IPS DF 19.7 (cell line): ENCODE measurements at places on chromosomes 5 and 9.

DNA sequence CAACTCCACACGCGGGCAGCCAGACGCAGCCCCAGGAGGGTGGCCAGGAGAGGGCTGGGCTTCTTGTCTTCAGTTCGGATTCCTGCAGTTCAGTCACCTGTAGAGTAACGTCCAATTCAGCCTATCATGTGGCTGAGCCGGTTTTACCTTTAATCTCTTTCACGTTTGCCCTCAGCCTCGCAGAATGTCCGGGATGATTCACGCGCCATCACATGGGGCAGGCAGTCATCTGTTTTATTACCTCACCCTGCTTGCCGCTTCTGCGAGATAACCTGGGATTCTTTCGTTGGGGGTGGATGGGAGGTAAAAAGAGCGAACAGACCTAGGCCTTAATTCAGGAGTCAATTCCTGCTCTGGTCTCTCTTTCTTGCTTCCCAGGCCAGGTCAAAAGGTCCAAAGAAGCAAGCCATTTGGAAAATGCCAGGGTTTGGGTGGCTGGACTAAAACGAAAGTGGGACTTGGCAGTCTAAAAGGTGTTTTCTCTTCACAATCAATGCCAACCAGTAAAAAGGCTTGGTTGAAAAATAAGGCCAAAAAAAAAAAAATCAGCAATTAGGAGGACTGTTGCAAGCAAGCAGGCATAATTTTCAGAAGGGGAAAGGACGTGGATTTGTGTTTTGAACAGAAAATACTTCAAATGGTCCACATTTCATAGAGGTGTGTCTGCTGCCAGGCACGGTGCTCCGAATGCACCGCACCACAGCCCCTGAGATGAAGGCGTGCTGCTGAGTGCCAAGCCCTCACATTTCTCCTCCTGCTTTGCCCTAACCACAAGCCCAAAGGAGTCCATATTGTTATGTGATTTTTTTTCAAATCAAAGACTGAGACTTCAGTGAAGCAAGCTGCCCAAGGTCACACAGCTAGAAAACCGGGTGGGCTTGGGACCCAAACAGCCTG, 2.8 kb upstream of the WWC1 start:
- DNase-seq, result no peak

DNA sequence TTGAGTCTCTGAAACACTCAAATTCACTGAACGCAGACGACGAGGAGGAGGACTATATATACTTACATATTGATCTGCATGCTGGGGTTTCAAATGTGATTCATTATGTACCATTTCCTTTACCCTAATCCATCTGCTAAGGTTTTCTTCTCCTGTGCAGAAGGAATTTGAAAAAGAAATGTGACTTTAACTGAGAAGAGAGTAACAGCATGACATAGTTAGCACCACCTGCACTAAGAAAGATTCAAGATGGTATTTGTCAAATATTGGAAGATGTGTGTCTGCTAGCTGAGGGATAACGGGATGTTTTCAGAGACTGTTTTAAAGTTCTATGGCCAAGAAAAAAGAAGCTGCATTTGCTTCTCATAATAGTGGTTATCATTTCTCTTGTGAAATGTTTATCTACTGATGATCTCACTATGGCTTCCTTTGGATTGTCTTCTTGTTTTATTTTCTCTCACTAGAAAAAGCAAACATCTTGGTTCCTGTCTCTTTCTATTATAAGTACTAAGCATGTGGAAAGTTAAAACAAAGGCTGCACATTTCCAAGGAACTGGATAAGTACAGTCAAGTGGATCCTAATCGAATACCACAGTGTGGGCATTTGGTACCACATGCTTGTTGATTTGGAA, 89.8 kb upstream of the TLE4 start:
- DNase-seq, result no peak

GRCh38 chr9:125423964-125424363, 162.3 kb downstream of the GAPVD1 start:
- no peak for DNase-seq

DNA sequence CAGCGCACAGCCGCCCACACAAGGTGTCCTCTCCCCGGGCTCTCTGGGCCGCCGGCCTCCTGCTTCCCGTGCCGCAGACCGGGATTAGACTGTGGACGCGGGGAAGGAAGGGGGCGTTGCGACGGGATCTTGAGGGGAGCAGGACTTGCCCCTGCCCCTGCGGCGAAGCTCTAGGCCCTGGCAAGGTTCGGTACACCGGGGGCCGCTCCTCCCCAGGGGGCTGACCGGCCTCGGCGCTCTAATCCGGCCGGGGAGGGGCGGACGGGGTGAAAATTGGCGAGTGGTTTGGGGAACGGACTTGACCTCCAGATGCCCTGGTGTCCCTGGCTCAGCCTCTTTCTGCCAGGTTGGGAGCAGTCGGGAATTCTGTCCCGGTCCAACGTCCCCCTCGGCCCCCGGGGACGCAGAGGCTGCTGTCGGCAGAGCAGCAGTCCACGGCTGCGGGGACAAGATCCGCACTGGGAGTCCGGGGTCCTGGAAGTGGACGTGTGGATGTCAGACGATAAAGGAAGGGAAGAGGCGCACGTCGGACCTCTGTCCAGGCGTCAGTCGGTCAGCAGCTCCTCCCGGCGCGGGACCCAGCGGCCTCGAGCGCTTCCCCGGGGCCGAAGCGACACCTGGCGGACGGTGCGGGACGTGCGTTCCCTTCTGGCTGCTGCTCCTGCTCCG, 1.9 kb upstream of the CNTFR start:
- DNase-seq, result no peak

- DNase-seq, result no peak
Observed at GRCh38 chr5:121963392-121963791, 1.6 kb downstream of the SRFBP1 start.

GRCh38 chr5:16137177-16137576, 42.4 kb downstream of the MARCHF11 start:
- no peak for DNase-seq

GRCh38 chr9:85041466-85042137, 372.1 kb downstream of the NTRK2 start:
- no peak for DNase-seq

DNA sequence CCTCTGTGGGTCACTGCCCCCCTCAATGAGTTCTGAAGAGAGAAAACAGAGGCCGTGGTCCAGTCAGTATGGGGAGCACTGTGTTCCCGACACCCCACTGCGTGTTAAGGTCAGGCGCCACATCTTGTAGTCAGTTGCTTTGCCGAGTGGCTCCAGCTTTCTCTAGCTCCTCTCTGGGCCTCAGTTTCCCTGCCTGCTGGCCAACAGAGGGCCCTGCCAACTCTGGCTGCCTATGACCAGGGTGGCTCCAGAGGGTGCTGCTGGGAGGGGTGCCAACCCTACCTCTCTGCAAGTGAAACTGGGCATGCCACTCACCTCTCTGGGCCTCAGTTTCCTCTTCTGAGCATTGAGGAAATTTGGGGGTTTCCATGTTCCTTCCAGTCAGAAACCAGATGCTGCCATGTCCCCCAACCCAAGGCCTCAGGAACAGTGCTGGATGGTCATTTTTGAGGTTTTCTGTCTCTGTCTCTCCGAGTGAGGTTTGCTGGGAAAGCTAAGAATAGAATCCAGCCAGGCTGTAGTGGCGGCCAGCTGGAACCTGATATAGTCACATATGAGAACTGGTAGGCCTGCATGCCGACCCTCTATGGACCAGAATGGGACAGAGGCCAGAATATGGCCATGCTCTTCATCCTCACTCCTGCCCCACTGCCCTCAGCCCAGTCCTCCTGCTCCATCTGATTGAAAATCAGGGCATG, 132.1 kb downstream of the PHF2 start:
- DNase-seq, result no peak

DNA sequence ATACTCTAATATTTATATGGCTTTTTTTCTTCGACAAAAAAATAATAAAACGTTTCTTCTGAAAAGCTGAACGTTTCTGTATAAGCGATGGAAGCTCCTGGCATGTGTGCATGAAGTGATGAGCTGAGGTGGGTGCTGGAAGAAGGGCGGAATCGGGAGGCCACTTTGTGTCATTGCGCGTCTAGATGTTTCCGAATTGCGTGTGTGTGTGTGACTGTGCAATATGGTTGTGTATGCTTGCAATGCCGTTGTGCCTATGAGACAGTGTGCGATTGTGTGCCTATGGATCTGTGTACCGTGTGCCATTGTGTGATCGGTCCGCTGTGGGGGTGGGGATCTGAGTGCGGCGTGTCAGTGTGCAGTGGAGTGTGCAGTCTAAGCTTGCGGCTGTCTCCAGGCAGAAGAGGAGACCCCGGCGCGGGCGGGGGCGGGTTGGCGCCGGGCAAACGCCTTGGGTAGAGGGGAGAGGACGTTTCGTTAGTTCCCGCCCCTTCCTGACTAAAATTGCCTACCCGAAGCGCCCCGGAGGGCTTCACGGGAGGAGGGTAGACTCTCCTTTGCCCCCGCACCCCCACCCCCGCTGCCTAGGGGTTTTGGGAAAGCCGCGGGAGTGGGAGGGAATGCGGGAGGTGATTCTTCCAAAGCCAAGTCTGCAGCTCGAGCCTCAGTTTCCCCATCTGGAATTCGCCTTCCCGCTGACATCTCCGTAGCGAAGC, 24.2 kb downstream of the PCDHGC5 start:
- DNase-seq, result no peak

DNA sequence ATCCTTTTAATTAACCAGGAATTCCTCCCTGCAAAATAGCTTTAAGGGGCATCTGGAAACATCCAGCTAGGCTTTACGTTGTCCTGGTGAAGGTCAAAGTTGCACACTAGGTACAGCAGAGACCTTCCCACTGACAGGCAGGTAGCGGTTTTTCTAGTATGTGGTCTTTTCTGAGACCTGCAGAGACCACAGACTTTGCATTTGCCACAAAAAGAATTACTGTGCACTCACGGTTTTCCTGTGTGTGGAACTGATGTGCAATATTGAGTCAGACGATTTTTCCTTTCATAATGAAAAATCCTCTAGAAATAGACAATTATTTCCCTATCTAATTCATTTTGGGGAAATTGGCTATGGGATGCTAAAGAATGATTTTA, 417.0 kb upstream of the ADAMTSL1 start:
- no peak for DNase-seq

DNA sequence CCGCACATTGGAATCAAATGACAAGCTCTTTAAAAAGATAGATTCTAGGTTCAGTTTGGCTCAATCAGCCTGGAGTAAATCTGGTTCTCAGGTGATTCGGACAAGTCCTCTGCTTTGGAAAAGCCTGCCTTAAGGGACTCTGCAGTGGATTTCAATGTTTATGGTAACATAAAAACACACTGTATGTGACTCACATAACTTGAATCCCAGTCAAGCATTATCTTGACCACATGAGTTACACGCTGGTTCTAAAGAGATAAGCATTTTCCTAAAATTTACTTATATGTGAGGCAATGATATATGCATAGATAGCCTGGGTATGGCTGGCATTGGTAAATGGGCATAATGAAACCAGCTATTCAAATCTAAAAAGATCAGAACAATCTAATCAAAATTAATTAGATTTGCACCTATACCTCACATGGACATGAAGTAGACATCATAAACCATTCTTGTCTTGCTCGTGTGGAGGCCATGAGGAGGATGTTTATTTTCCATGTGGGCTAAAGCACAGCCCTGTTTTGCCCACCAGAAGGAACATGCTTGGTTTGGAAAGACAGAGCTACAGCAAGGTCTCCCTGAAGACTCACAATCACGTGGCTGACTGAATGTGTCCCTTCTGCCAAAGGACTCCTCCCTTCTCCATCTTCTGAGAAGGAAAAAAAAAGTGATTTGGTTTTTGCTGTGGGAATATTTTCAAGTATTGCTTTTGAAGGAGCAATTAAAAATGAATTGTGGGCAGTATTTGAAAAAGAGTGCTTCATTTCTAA, 351.7 kb downstream of the DIRAS2 start:
- no peak for DNase-seq

GRCh38 chr9:125985142-125985997, 238.2 kb downstream of the PBX3 start:
- no peak for DNase-seq

DNA sequence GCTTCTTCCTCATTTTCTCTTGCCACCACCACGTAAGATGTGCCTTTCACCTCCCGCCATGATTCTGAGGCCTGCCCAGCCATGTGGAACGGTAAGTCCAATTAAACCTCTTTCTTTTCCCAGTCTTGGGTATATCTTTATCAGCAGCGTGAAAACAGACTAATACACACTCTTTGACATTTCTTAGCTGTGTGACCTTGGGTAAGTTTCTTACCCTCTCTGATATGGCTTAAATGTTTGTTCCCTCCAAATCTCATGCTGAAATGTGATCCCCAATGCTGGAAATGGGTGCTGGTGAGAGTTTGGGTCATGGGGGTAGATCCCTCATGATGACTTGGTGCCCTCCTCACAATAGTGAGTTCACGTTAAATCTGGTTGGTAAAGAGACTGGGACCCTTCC, 188.8 kb upstream of the IRX4 start:
- DNase-seq, result no peak

DNA sequence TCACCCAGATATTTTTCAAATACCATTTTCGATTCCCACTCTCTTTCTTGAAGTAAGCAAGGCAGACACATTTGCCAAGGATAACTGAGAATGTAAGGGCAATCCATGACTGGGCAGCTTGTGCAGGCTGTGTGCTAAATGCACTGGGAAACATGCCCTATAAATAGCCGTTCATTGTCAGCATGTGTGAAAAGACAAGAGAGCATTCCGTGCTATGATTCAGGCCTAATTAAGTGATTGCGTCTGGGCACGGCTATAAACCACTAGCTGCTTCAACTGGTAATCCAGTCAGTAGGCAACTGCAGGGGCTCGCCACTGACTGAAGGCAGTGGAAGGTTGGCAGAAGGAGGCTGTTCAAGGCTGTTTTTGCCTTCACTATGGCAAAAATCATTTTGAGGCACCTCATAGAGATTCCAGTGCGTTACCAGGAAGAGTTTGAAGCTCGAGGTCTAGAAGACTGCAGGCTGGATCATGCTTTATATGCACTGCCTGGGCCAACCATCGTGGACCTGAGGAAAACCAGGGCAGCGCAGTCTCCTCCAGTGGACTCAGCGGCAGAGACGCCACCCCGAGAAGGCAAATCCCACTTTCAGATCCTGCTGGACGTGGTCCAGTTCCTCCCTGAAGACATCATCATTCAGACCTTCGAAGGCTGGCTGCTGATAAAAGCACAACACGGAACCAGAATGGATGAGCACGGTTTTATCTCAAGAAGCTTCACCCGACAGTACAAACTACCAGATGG, at the start of gene HSPB3:
TSS of gene HSPB3 (plus strand) at position 287 of the 745 bp plus-strand sequence. CDS start at position 378, 91 bp downstream.
- DNase-seq, result no peak

DNA sequence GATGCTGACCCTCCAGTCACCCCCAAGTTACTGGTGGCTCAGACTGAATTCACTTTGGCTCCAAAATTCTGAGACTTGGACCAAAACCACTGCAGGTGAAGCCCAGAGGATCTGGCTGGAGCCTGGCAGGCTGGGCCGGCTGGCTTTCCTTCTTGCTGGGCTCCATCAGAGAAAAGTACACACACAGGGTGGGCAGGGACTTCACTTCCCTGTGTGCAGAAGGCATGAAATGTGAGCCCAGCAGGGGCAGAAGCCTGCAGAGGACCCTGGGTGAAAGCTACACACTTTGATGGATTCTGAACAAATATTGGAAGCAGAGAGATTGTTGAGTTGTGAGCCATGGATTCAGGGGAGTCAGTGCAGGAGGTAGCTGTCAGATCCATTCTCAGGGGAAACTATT, 18.4 kb downstream of the NR4A3 start:
- DNase-seq, result no peak
